ENCODE measurements at places on chromosomes 11 and 22. TPM values are rescaled to one million over a fixed set of nuclear protein-coding genes. Genes with fewer than 3 reads are reported as not detected.

MAPK8IP2 gene
- 0.26 TPM for total RNA-seq

CD6 gene
- 0.79 TPM for total RNA-seq

SHANK2 gene
- total RNA-seq, result 0.35 TPM

GLYAT gene
- total RNA-seq, result not detected

GNAZ gene
- 3.2 TPM for total RNA-seq

SHISAL1 gene
- 0.26 TPM for total RNA-seq

ACCS gene
- 2.3 TPM for total RNA-seq

RTN4RL2 gene
- total RNA-seq, result 1.3 TPM

SAA2 gene
- total RNA-seq, result not detected

KCNQ1OT1 gene
- total RNA-seq, result 0.37 TPM

DDT gene
- total RNA-seq, result 147 TPM

OR8D1 gene
- not detected for total RNA-seq

MMP1 gene
- 0.16 TPM for total RNA-seq

NPAS4 gene
- total RNA-seq, result 0.19 TPM

BSX gene
- total RNA-seq, result not detected

PANX2 gene
- total RNA-seq, result 0.67 TPM
